Aorta (tissue), 5 donors: ENCODE measurements at places on chromosomes 7 and 10. TPM values are rescaled to one million over a fixed set of nuclear protein-coding genes. Genes with fewer than 3 reads are reported as not detected.

CCDC3 gene
- total RNA-seq, result 119 TPM

GRB10 gene
- 108 TPM for total RNA-seq

SMKR1 gene
- not detected for total RNA-seq

FFAR4 gene
- 0.16 TPM for total RNA-seq

KAZALD1 gene
- total RNA-seq, result 12.4 TPM

- no peaks in the 10 kb centered on the region for H3K4me1 ChIP-seq
- H3K36me3 ChIP-seq, result no peaks in the 10 kb centered on the region
- no peak overlapping the region for H3K4me3 ChIP-seq
- H3K27me3 ChIP-seq, result no peaks in the 10 kb centered on the region
- no peak overlapping the region for H3K27ac ChIP-seq
Observed at GRCh38 chr7:9600974-9601373, 1167.6 kb downstream of the NXPH1 start.

DNA sequence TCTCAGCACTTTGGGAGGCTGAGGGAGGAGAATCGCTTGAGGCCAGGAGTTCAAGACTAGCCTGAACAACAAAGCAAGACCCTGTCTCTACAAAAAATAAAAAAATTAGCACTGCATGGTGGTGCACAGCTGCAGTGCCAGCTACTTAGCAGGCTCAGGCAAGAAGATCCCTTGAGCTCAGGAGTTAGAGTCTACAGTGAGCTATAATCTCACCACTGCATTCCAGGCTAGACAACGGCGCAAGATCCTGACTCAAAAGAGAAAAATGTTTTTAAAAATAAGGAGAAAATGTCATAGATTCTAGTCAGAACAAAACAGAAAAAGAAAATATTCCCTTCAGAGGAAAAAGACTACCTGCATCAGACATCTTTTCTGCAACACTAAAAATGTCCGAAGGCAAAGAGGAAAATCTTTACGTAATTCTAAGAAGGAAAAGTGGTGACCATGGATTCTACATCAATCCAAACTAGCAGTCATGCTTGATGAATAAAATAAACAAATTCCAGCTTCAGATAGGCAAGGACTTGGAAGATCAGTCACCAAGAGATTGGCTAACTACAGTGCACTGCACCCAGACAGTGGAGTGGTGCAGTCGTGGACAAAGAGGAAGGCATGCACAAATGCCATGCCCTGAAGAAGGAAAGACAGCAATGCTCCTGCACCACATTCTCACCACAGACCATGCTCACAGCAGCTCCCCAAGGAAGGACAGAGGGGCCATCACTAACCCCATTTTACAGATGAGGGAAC lies 54.3 kb downstream of the ERCC6 start:
- H3K4me1 ChIP-seq, result peaks cover 2% of the 10 kb centered on the region
- no peak overlapping the region for H3K4me3 ChIP-seq
- no peak for DNase-seq
- no peak overlapping the region for H3K27ac ChIP-seq

GRCh38 chr7:131436384-131436783 lies 108.7 kb downstream of the MKLN1 start:
- H3K36me3 ChIP-seq, result peaks cover 2% of the 10 kb centered on the region
- no peak overlapping the region for H3K4me3 ChIP-seq
- no peaks in the 10 kb centered on the region for H3K27me3 ChIP-seq
- H3K4me1 ChIP-seq, result no peaks in the 10 kb centered on the region
